NCI-H524 (cell line): ENCODE measurements at places on chromosomes 1 and 21.

- DNase-seq: no peak
Observed at GRCh38 chr1:47764461-47765046, 232.6 kb downstream of the TRABD2B start.

DNA sequence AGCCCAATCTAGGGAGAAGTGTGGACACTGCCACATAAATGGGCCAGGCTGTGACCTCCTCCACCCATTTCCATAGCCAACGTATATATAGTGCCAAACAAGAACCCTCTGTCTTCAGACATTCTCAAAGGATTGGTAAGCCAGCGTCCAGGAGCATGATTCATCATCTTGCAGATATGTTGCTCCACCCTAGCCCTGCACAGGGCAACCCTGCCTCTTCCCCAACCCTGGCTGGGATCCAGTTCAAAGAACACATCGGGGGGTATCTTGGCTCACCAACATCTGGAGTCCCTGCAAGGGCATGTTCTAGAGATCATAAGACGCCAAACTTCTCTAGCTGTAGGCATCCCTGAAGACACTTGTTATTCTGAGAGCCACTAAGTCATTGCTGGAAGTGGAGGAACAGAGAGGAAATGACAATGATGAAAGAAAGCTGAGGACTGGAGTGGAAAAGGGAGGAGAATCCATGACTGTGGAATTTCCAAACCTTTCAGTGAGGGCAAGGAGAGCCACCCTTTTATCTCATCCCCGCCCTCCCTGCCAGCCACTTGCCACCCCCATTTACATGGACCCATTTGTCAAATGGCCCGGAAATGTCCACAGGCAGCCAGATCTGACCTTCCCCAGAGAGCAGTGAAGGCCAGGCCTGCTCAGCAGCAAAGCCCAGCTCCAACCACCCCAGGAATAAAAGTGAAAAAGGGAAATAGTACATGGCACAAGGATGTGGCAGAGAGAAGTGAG is 144.1 kb upstream of the CTTNBP2NL start:
- no peak for DNase-seq

DNA sequence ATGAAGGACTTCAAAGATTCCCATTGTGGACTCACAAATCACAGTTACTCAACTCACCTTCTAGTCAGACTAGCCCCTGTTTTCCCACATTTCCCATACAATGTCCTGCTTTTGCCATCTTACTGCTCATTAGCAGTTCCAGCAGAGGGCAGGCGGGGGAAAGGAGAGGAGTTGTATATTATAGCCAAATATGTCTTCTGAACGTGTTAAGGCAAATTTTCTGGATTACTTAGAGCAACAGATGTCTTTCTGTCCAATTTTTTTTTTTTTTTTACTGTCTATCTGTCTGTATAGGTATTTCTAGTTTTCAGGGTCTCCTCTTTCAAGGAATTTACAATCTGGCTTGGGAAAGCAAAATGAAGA is 29.9 kb upstream of the DDAH1 start:
- no peak for DNase-seq

DNA sequence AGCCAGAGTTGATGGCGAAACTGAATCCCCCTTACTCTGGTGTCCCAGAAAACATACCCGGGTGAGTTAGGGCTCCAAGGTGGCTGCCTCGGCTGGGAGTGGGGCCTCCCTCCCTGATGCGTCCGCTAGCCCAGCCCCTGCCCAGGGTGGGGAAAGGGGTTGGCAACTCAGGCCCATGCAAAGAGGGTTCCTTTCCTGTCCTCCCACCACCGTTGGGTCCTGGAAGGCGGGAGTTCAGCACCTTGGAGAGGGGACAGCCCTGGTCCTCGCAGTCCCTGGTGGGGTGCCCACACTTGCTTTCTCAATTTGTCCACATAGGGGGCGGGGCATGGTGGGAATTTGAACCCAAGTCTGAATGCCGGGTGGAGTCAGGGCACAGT is 6.1 kb downstream of the SRM start:
- DNase-seq: no peak

- DNase-seq: no peak
Observed at GRCh38 chr1:30908696-30909364, at the start of gene SDC3. SDC3 (minus strand) TSS chr1:30908758; CDS start chr1:30908586, 172 bp downstream.

DNA sequence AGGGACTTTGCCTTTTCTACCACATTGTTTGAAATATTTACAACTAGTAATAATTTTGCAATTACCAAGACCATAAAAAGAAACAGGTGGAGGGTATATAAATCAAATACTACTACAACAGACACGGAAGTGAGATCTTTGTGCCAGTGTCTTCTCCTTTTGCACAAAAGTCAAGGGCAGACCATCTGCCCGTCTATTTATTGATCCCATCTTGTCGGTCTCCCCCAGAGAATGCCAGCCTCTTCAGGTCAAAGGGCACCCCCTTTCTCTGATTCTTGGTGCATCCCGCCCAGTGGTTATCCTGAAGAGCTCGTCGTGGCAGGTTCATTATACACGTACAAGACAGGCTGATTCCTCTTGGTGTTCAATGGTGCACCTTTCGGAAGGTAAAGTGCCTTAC is 4.8 kb upstream of the PDE9A start:
- no peak for DNase-seq

- no peak for DNase-seq
Observed at GRCh38 chr1:231584117-231584516, 42.5 kb upstream of the DISC1 start.

DNA sequence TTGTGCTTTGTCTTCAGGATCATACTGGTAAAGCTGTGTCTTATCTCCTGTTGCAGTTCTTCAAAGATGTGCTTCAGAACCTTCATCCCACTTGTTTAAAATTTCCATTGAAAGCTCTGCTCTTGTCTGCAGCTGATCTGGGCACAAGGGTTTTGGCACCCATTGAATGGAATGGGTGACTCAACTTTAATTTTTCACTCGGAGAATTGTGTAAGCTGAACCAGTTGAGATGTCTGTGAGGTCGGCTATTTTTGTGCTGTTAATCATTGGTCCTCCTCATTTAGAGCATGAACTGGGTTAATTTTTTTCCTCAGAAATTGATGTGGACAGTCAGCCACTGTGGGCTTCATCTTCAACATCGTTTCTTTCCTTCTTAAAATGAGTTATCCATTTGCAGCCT is 252.1 kb downstream of the TM2D1 start:
- no peak for DNase-seq

DNA sequence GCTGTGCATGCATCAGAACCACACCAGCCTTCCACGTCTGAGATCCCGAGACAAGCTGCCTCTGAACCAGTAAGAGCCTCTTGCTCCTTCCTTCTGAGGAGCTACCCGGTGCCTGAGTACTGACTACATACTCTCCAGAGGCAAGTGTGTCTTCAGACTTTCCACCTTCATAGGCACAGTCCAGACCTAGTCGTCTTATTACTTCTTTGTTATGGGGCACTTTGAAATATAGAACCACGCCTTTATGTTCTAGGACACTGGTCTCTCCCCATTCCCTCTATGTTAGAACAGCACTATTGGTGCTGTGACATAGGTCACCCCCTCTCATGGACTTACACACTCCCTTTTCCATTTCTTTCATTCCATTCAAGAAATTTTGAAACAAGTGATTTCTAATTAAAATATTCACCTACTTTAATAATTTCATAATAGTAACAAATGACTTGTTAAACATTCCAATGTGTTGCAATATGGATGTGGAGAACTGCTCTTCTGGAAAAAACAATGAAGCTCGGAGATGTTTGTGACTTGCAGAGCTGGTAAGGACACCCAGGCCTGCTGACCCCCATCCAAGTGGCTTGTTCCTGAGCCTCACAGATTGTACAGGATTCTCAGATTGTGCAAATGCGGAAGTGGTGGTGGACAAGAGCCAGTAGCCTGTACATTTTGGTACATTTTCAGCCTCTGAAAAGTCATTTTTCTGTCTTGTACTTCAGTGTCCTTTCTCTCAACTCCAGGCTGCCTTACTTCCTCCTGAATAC is 76.1 kb upstream of the SIPA1L2 start:
- DNase-seq: no peak

DNA sequence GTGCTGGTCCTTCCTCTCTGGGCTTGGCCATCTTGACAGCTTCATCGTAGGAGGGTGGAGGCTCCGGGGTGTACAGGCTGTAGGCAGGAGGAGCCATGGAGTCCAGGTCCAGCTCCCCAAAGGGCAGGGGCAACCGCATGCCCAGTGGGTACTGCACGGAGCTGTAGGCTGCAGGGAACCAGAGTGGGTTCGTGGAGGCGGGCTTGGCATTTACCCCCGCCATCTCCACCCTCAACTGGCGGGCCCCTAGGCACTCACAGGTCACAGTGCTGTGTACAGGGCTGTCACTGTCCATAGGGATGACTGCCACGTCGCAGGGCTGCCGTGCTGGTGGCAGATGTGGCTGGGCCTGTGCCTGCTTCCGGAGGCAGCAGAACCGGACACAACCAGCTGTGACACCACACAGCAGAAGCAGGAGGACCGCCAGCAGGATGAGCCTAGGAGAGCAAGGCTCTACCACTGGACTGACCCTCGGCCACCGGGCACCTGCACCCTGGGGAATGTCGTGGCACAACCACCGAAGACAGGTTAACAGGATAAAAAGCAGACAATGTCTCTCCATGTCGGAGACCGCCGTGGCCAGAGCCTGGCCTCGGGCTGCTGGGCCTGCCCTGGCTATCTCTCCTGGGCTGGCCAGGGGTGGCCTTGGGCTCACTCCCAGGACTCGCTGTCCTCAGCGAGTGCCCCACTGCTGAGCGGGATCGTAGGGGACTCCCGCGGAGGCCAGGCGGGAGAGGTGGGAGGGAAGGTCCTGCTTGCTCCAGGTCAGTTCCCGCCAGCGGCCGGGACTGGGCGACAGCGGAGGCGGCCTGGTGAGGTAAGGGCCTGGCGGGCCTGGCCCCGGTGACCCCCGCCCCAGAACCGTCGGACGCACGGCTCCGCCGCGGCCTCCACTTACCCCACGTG is 831 bp downstream of the TMEM52 start:
- DNase-seq: no peak
